T-helper 17 cell (primary cell): ENCODE measurements at places on chromosomes 12 and 14.

GRCh38 chr14:34935488-34935887 lies 47.3 kb upstream of the SRP54 start:
- DNase-seq: no peak

GRCh38 chr12:130573766-130574165 lies 142.3 kb downstream of the RIMBP2 start:
- DNase-seq: no peak

DNA sequence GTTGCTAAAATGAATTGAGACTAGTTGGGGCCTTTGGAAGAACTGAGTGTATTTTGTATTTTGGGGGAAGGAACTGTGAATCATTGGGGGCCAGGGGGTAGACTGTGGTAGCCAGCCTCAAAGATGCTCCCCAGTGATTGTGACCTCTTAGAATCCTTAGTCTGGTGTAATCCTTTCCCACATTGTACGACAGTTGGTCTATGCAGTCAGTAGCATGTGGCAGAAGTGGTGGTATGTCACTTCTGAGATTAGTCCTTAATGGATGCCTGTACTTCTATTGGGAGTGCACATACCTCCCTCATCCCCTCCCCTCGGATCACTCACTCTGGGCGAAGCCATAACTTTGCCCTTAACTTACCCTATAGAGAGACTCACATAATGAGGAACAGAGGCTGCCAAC lies 48.0 kb downstream of the USP15 start:
- DNase-seq: no peak

GRCh38 chr12:110531741-110532333 lies 29.7 kb downstream of the RAD9B start:
- no peak for DNase-seq

GRCh38 chr12:129245769-129246168 lies 392.5 kb downstream of the GLT1D1 start:
- no peak for DNase-seq

DNA sequence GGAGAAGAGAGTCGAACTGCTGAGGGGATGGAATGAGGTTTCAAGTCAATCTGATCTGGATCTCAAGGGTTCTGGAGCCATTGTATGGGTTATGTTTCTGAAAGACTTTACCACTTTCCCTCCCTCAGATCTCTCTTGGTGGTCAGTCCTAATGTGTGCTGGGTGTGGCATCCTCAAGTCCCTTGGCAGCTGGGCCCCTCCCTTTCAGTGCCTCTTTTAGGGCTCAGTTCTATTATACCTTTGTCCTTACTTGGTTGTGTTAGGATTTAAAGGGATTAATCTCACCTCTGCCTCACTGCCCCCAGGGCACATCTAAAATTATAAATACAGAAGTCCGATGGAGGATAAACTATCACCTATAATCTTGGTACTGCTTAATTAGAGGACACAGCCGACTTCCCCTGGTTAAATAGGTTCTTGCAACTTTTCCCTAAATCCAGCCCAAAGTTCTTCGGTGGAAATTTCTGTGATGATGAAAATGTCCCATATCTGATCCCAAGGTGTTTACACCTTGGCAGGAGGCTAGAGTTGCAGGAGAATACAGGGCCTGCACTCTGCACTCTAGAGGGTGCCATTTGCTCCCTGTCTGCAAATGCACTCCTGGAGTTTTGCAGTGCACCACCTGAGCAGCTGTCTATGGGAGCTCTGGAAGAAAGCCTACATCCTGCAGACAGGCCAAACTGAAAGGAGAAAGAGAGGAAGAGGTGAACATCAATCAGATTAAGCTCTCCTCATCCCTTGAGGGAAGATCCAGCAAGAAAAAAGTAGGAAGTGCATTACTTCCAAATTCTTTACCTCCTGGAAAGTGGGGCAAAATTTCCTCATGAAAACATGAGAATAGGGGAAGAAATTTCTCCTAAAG lies 106.8 kb downstream of the NUAK1 start:
- DNase-seq: no peak

GRCh38 chr12:41981758-41982157 lies 162.9 kb downstream of the GXYLT1 start:
- no peak for DNase-seq

GRCh38 chr12:85004204-85004603 lies 31.9 kb downstream of the TSPAN19 start:
- DNase-seq: no peak

GRCh38 chr14:81562818-81563217 lies 29.2 kb upstream of the SEL1L start:
- DNase-seq: no peak

- DNase-seq: no peak
These were observed 20.1 kb downstream of the TPCN1 start for GRCh38 chr12:113241191-113242025.

DNA sequence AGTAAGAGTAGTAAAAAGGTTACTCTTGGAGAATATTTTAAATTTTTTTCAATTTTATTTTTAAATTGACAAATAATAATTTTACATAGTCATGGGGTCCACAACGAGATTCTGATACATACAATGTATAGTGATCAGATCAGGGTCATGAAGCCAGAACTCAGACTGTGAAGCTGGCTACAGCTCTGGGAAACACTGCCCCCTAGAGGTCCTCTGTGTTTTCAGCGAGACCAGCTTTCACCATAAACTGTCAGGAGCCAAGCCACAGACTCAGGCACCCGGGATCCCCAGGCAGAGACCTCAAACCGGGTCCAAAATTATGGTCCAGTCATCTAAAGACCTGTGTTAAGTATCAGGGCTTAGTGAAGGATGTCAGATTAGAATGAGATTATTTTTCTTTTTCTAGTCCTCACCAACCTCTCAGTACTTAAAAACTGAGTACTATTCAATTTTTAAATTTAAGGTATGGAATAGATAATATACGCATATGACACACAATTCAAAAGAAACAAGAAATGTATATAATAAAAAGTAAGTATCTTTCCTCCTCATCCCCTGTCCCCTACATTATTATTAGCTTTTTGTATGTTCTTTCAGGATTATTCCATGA lies 397.1 kb downstream of the MDGA2 start:
- no peak for DNase-seq

GRCh38 chr12:113065126-113066007 lies 8.8 kb downstream of the DTX1 start:
- DNase-seq: no peak

DNA sequence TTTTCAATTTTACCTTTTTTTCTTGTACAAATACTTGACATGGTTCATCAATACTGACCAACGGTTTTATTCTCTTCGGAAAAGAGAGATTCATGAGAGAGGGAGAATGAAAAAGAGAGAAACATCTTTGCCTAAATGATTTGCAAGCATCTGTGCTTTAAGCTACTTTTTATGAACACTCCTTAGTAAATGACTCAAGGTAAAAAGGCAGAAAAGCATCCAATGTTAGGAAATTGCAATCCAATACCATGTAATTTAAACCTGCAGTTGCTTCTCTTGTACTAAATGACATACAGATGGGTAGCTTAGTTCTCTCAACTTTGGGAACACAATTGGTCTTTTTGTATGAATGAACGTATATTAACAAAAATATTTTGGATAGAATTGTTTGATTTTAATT lies 46.1 kb downstream of the MSRB3 start:
- no peak for DNase-seq

DNA sequence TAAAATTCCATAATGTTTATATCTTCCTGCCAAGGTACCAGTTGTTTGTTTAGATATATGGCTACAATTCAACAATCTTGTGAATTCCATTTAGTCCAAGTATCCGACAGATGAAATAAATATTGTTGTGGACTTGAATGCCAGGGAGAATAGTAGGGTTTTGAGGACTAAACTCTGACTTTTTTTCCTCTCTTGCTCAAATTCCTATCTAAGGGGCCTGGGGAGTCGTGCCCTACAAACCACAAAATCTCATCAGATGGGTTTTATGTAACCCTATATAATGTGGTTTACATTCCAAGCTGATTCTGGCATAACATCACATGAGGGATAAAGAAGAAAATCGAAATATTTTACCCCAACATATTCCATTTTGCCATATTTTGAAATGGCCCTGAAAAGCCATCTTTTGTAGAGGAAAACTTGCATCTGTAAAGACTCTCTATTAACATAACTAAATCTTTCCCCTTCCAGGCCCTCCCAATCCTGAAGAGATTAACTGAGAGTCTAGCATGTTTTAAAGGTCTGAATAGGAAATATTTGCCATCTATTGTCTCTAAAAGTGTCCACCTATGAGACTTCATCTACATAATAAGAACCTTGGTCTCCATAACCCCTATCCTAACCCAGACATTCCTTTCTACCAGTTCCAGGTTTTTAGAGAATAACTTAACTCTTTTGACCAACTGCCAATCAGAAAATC lies 184.7 kb upstream of the KITLG start:
- no peak for DNase-seq

GRCh38 chr14:85587151-85587711 lies 57.3 kb downstream of the FLRT2 start:
- DNase-seq: no peak

DNA sequence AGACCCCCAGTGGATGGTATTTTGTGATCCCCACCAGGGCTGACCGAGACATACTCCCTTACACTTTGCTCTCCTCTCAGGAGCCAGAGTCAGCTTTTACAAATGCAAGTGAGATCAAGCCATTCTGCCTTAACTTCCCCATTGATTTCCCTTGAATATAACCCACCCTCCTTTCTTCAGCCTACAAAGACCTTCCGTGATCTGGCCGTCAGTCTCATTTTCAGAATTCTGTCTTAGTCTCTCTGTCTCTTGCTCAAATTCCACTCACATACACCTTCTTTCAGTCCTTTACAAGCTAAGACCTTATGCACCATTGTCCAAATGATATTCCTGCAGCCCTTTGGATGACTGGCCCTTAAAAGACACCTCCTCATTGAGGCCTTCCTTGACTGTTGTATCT lies 39.0 kb upstream of the ELK3 start:
- no peak for DNase-seq

GRCh38 chr12:117966511-117966910 lies 2.3 kb downstream of the KSR2 start:
- no peak for DNase-seq

GRCh38 chr14:72010474-72010873 lies 78.2 kb downstream of the RGS6 start:
- no peak for DNase-seq

- DNase-seq: no peak
These were observed 61.7 kb downstream of the KIF26A start for GRCh38 chr14:104200106-104200505.

- no peak for DNase-seq
These were observed 209.9 kb downstream of the GALC start for GRCh38 chr14:87783071-87783470.

GRCh38 chr14:103871596-103872480 lies 24.5 kb upstream of the PPP1R13B start:
- peak; percentile 67 for DNase-seq
